Activated gamma-delta T cell treated with anti-CD3 and anti-CD28 coated beads, Interleukin-2, amount 50 U/mL, for 16 hours (primary cell): ENCODE measurements at places on chromosomes 6 and 20.

- DNase-seq: no peak
Observed at GRCh38 chr6:39982720-39983119, 48.5 kb upstream of the MOCS1 start.

- DNase-seq: no peak
Observed at GRCh38 chr20:7333841-7334240, 566.4 kb downstream of the BMP2 start.

DNA sequence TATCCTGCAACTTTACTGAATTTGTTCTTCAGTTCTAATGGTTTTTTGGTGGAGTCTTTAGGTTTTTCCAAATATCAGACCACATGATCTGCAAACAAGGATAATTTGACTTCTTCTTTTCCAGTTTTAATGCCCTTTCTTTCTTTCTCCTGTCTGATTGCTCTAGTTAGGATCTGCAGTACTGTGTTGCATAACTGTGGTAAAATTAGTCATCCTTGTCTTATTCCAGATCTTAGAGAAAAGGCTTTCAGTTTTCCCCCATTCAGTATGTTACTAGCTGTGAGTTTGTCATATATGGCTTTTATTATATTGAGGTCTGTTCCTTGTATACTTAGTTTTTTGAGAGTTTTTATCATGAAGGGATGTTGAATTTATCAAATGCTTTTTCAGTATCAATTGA, 4.3 kb downstream of the MICA start:
- DNase-seq: no peak

- DNase-seq: no peak
Observed at GRCh38 chr6:85470023-85470410, 20.1 kb downstream of the NT5E start.

DNA sequence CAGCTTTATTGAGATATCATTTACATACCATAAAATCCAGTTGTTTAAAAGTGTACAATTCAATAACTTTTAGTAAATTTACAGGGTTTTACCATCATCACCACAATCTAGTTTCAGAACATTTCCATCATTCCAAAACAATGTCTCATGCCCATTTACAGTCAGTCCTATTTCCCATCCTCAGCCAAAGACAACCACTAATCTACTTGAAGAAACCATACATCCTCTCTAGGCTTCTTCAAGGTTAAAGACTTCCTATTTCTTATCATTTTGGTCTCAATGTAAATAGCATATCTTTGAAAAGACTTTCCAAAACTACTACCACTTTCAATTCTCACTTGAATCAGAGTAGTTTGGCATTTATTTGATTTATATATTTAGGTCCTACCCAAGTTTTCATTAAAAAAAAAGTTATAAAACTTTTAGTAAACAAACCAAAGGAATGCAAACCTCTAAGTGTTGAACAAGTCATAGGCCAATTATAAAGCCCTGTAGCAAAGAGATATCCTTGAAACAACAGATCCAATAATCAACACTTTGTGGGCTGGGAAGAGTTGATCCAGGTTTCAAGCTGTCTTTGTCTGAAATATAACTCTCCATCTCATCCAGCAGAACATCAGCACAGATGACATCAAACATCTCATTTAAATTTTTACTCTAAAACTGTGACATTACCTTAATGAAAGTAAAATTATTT, 211.3 kb upstream of the RUNX2 start:
- DNase-seq: no peak

GRCh38 chr6:47722194-47722593, 23.8 kb downstream of the ADGRF4 start:
- DNase-seq: no peak

DNA sequence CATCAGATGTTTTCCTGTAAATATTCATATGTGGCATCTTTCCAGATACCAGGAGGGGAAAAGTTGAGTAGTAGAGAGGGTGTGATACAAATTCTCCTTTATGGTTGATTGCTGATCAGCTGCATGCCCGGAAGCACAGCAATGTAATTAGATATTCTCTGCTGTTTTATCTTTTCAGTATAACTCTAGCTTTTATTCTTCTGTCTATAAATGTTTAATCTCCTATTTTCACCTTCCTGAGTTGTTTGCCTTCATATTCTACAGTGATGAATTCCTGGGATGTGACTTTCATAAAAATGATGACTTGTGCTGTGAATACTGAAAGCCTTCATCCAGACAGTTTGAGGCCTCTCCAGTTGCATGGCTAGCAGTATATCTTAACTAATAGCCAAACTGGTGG, 53.7 kb downstream of the SH3BGRL2 start:
- no peak for DNase-seq

DNA sequence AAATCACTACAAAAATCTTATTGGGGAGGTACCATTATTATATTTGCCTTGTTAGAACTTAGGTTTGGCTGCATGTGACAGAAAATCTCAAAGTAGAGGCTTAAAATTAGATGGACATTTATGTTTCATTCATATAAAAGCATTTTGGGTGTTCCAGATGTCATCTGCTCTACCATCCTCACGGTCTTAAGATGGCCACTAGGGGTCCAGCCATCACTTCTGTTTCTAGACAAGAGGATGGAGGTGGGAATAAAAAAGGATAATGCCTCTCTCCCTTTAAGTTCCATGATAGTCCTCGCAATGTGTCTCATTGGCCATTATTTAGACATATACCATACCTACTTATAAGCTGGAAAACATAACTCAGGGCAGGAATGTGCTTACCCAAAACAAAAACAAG, 929.5 kb downstream of the KIF16B start:
- no peak for DNase-seq

- no peak for DNase-seq
Observed at GRCh38 chr6:49479308-49479970, 16.3 kb downstream of the CENPQ start.

- no peak for DNase-seq
Observed at GRCh38 chr6:48426636-48427035, 315.6 kb upstream of the PTCHD4 start.

GRCh38 chr6:46509981-46510510, 18.8 kb upstream of the RCAN2 start:
- no peak for DNase-seq

- DNase-seq: no peak
Observed at GRCh38 chr6:27470023-27470422, 2.9 kb downstream of the ZNF184 start.

DNA sequence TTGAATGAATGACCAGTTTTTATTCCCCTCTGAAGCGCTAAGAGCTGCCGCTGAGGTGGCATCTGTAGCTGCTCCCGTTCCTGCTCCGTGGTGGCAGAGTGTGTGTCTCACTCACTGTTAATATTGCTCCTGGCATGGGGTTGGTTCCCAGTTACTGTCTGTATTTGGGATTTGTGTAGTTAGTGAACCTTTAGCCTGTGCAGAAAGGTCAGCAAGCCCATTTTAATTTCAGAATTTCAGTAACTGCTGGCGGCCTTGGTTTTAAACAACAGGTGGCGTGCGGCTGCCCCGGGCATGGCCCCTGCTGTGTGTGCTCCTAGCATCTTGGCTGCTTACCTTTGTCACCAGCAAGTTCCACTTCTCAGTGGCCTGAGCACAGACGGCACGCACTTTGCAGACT, 54.1 kb upstream of the SLC22A1 start:
- DNase-seq: no peak

- no peak for DNase-seq
Observed at GRCh38 chr6:88167352-88167937, 1.3 kb upstream of the CNR1 start.

GRCh38 chr6:88145298-88145963, 20.7 kb downstream of the CNR1 start:
- no peak for DNase-seq

- DNase-seq: no peak
Observed at GRCh38 chr6:53771785-53772624, 22.8 kb upstream of the LRRC1 start.

DNA sequence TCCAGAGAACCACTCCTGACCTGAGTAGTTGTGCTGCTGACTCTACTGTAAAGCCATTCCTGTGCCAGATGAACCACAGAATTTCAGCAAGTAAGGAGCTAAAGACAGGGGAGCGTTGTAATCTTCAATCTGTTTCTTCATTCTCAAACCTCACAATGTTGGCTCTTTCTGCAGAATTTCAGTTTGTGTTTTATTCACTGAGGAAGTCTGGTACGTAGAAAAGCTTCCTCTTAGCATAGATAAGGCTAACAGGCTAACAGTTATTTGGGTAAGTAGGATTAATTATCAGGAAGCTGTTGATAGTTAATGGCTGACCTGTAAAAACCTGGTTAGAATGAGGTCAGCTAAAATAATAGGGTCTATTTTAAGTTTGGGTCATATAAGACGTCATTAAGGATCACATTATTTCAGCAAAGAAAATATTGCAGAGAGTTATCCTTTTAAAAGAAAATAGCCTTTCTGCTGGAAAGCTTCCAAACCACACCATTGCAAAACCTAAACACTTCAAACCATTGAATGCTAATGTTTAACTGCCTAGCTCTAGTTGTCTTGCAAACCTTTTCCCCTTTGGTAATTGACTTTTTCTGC, 14.1 kb upstream of the TENT5A start:
- DNase-seq: no peak

- DNase-seq: no peak
Observed at GRCh38 chr6:75937846-75938245, 134.6 kb downstream of the IMPG1 start.

DNA sequence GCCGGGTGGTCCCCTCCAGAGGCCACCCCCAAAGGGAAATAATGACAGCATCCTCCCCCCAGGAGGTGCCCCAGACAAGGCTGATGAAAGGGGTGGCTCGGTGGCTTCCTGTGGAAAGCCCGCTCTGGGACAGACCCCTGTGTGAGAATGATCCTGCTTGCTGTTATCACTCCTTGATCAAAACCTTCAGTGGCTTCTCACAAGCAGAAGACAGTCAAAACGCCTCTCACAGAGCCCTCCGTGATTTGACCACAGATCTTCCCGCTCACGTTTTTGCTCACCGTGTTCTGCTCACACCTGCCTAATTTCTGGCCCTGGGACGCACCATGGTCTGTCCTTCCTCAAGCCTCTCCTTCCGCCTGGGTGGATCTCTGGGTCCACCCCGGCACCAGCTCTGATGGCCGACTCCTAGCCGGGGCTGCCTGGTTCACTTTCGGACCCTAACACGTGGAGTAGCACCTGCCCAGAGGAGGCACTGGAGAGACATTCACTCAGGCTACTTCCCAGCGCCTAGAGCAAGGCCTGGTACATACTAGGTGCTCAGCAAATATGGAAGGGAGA, 210.4 kb downstream of the ANKRD60 start:
- no peak for DNase-seq

DNA sequence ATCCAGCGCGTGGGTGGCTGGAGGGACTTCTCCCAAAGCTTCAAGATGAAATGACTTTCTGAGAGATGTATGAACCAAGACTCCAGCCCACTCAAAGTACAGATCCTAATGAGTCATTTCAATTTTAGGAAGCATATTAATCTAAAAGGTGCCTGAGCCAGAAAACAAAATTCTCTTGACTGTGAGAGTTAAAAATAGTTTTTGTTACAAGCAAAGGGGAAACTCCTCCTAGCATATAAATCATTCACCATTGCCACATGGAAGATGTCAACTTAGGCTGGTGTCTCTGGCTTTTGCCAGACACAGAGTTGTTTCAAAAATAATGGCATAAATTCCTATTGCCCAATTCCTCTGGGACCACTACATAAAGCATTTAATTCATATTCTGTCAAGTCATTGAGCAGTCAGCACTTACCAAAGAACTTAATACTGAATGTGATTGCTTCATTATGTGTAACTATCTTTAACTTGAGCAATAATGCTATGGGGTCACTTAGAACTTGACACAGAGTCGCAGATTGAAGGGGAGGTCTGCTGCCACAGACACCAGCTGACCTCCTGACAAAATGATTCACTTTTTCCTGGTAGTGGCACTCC, 280.6 kb downstream of the SLC35F1 start:
- DNase-seq: no peak

- DNase-seq: no peak
Observed at GRCh38 chr20:22214296-22214695, 370.1 kb downstream of the FOXA2 start.

- no peak for DNase-seq
Observed at GRCh38 chr6:74764486-74764885, 441.4 kb downstream of the COL12A1 start.

DNA sequence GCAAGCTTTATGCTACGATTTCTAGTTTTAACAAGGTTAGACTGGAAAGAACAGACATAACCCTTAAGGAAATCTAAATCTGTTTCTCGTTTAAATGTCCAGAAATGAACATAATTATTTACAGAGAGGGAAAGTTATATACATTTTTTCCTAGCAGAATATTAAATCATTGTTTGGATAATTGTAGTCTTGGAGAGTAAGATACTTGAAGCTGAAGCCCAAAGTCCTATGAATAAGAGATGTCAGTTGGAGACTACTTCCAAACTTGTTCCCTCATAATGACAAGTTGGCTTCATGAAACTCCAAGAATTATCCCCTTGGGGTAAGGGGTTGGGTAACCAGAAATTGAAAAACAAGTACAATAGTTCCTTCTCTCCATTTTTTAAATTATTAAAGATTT, 911.1 kb upstream of the MAN1A1 start:
- no peak for DNase-seq

GRCh38 chr20:38315290-38315966, 11.5 kb downstream of the BPI start:
- no peak for DNase-seq

DNA sequence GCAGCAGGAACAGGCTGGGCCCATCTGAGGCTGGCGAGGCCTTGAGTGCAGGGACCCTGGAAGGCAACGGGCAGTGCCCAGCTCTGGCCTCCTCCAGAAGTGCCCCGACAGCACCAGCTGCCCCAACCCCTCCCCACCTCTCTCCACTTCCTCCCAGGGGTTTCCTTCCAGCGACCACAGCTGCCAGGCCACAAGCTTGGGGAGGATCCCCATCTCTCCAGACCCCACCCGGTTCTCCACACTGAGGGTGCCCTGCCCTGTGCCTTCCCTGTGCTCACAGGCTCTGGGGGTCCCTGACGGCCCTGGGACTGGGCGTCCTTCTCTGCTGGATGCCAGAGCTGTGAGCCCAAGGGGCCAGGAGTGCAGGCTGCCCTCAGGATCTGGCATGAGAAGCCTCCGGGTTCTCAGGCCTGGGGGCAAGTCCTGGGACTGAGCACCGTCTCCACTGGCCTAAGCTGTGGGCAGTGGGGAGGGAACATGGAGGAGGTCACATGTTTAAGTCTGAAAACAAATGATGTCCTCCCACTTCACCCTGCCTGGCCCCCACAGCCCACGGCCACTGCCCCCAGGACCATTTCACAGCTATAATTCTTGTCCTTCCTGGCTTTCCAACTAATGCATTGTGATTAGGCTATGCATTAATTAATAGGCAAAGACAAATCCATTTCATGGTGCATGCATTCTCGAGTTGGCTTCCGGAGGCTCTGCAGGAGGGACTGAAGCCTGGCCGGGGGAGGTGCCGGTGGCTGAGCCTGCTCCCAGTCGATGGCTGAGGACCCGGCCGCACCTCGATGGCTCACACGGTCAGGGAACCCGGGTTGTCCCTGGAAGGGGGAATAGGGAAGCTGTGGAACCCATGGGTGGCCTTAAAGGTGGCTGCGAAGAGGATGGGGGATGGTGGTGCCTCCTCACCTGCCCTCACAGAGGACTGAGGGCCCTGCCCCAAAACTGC, 24.4 kb downstream of the BHLHE23 start:
- no peak for DNase-seq

DNA sequence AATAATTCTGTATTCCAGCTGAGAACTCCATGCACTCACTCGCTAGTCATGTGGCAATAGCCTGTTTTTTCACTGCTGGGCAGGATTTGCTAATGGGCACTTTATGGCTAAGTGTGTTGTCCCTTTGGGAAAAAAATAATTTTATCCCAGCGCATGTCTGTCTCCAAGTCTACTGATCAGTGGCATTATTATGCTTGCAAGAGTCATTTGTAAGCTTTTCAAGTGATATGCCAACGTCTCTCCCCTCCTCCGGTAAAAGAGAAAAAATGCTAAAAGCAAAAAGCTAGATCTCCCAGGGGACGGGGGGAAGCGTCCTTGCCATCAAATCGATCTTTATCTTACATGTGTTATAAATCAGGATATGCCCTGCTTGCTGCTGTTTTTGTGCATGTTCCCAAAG, 407.7 kb downstream of the CDH26 start:
- DNase-seq: no peak
